ENCODE measurements at places on chromosomes 11 and 22. TPM values are rescaled to one million over a fixed set of nuclear protein-coding genes. Genes with fewer than 3 reads are reported as not detected.

The PEX26 gene
- 20.1 TPM for total RNA-seq

The CNIH2 gene
- 0.25 TPM for total RNA-seq

The CNGA4 gene
- under 0.01 TPM for total RNA-seq

The APOL3 gene
- 7.9 TPM for total RNA-seq

The MUC5AC gene
- under 0.01 TPM for total RNA-seq

The FGF4 gene
- total RNA-seq: not detected

The CHRNA10 gene
- total RNA-seq: 0.66 TPM

The NCF4 gene
- not detected for total RNA-seq

Data from uterine smooth muscle cell (primary cell).